Bone marrow (tissue), 2 donors: ENCODE measurements at places on chromosomes 6 and 20.
A peak's percentile ranks its signal among the peaks of the same experiment; 100 is the strongest.

GRCh38 chr6:163831736-163832135 is 417.2 kb downstream of the QKI start:
- no peak for DNase-seq

- no peak for DNase-seq
Observed at GRCh38 chr20:6051505-6051904, 2.4 kb downstream of the LRRN4 start.

GRCh38 chr20:44552950-44553908 is 29.1 kb upstream of the PKIG start:
- DNase-seq, result peak; percentile 47

- DNase-seq, result no peak
Observed at GRCh38 chr20:257419-257818, at the start of gene DEFB132. Gene DEFB132, plus strand, starts transcription at chr20:257724. Its CDS starts 55 bp downstream, at chr20:257779.

- DNase-seq, result no peak
Observed at GRCh38 chr6:29678114-29678513, 2.8 kb downstream of the ZFP57 start.

- no peak for DNase-seq
Observed at GRCh38 chr6:12716298-12716916, at the start of gene PHACTR1. Gene PHACTR1, plus strand, starts transcription at chr6:12716767.

- DNase-seq, result no peak
Observed at GRCh38 chr20:2429051-2429450, 41.5 kb downstream of the SNRPB start.

DNA sequence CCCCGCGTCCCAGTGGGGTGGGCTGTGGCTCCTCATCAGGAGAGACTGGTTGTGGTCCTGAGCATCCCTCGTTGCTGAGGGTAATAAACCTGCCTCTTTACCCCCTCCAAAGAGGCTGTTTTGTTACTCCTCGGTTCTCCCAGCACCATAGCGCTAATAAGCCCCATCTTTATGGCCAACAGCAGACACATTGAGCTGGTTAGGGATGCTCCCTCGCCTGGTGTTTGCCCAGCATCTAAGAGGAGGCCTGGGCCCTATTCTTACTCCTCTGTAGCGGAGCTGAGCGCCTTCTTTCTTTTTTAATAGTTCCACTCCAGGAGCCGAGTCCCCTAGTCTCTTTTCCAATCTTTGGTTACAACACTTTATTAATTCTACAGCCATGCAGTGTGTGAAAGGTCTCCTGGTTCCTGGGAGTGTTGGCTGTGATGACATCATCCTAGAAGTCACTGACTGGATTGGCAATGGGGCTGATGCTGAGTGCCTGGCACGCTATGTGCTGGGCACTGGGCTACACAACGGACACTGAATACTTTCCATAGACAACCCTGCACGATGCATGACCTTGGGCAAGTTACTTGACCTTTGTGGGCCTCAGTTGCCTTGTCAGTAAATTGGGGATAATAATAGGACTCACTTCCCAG is 50.6 kb upstream of the CCDC167 start:
- no peak for DNase-seq

- no peak for DNase-seq
Observed at GRCh38 chr6:946546-946945, 253.6 kb upstream of the EXOC2 start.

DNA sequence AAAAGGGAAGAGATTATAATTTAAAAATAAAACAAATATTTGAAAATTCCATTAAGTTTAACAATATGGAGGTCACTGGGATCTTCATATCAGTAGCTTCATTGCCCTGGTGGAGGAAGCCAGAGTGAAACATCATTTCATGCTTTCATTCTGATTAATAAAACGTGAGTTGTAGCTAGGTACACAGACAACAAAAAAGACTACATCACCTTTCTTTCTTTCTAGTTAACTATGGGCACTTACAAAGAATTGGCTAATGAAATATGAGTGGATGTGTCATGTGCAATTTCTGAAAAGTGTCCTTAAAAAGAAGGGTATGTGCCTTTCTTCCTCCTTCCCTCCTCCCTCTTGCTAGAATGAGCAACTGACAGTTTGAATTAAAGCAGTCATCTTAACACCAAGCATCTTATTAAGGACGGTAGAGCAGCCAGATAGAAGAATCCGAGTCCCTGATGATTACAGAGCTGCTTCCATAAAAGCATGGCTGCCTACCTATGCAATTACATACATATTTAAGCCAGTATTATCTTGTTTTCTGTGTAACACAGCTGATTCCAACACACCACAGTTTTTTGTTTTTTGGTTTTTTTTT is 3.4 kb downstream of the SERAC1 start:
- DNase-seq, result no peak

DNA sequence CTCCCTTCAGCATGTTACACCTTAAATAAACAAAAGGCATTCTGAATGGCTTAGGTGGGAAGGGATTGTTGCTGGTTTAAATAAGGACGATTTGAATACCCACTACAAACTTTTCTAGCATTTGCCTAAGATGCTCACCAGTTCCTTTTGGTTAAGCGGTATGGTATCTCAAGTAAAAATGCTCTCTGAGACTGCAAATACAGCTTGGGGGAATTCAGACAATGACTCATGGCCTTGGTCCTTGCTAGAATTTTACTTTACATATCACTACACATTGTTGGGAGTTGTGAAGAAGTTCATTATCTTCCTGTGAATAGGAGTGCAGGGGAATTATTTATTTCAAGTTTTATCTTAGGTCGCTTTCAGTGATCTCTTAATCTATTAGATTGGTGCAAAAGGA is 670.7 kb downstream of the UTRN start:
- no peak for DNase-seq

GRCh38 chr6:18997375-18997826 is 610.3 kb downstream of the RNF144B start:
- no peak for DNase-seq

GRCh38 chr6:41785689-41786450 is 1.6 kb upstream of the TOMM6 start:
- no peak for DNase-seq

- no peak for DNase-seq
Observed at GRCh38 chr6:43180985-43181384, 1.0 kb upstream of the CUL9 start.

- no peak for DNase-seq
Observed at GRCh38 chr6:14664112-14664601, 546.6 kb downstream of the CD83 start.

GRCh38 chr20:34269996-34270627 is 28.9 kb downstream of the ASIP start:
- DNase-seq, result no peak

DNA sequence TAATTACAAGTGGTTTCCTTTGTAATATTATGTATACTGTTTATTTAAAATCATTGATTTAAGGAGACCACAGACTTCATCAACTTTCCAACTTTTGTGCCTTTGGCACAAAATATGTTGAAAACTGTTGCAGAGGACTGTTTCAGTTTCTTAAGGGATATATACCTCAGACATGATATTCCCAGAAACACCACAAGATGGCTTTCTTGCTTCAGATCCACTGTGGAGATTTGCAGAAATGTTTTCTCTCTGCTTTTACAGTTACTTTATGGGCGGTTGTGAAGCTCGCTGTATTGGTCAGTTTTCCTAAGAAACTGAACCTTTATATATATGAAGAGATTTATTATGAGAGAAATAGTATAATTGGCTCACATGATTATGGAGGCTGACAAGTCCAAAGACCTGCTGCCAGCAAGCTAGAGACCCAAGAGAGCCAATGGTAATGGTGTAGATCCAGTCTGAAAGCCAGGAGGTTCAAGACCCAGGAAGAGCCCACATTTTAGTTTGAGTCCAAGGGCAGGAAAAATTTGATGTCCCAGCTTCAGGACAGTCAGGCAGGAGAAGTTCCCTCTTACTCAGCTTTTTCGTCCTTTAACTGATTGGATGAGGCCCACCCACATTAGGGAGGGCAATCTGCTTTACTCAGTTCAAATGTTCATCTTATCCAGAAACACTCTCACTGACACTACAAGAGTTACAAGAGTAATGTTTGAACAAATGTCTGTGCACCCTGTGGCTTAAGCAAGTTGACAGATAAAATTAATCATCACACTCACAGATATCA is 12.8 kb downstream of the ME1 start:
- DNase-seq, result peak; percentile 57

- DNase-seq, result no peak
Observed at GRCh38 chr20:41900201-41900691, 282.1 kb upstream of the CHD6 start.

DNA sequence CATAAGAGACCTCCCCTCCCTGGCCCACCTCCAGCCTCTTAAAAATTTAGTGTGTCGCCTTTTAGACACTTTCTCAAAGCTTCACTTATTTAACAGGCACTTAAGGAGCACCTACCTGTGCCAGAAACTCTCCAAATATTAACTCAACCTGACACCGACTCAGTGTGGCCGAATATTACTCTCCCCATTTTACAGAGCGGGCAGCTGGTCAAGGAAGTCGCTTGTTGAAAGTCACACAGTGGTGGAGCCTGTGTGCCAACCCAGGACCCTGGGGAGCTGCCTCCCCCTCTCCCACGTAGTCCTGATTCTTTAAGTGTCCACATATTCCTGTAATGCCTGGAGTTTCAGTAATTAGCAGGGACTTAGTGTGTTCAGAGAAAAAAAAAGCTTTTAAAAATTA is 1.0 kb upstream of the PMEPA1 start:
- DNase-seq, result no peak

GRCh38 chr6:751765-752164 is 58.8 kb upstream of the EXOC2 start:
- DNase-seq, result no peak

GRCh38 chr6:16591396-16592222 is 169.7 kb downstream of the ATXN1 start:
- DNase-seq, result no peak

GRCh38 chr20:25300496-25301170 is 52.7 kb downstream of the PYGB start:
- DNase-seq, result no peak

DNA sequence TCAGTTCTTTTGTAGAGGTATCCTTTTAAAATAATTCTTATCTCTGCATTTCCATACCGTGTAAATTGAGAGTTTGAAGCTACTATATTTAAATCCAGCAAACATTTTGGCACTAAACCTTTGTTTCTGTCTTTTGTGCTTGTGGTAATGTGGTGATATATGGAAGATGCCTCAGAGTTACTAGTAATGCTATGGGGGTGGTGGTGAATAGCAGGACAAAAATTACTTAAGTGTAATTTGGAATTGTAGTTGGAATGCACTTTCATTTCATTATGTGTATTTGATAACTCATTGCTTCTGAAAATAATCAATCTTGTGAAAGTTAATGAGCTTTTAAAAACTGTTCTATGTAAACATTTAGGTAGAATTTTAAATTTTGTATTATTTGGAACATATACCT is 404.5 kb downstream of the PHF3 start:
- DNase-seq, result no peak

DNA sequence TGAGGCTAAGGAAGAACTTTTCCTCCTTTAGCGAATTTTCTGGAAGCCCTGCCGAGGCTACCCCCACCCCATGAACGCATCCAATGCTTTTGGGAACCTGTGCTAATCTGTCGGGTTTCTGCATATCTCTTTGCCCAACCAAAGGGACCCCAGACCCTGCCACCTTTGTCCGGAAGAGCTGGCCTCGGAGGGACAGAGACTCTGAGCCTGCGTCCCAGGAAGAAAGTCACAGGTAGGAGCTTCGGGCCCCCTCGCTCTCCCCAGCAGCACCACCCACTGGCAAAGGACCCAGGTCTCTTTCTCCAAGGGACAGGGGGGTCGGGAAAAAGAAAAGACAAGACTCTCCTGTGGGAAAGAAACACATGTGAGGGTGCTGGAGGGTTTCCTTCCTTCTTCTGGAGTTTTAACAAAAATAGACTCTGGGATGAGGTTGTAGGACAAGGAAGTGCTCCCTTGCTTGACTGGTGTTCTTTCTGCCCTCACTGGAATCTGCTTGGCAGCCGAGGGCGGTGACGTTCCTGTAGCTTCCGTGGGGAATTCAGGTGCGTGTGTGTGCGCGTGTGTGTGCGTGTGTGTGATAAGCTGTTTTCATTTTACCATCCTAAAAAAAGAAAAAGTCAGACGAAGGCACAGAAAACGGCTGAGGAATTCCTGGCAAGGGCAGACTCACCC is 16.3 kb upstream of the FOXC1 start:
- no peak for DNase-seq

DNA sequence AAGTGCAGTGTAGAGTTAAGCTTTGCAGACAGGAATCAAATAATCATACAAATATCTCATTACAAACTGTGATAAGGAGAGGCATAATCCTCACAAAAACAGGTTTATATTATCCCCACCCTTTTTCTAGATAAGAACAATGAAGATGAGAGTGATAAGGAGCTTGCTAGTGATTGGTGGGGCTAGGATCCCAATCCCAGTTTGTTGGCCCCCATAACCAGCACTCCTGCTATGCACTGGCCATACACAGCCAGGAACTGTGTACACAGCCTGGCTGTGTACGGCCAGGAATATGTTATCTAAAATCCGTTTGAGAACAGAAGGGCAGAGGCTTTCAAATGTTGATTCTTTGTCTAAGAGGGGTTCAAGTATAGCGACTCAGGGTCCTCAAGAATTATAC is 180.6 kb downstream of the EYA2 start:
- DNase-seq, result no peak
